Testis (tissue), 5 donors: ENCODE measurements at places on chromosomes 12 and 14. TPM values are rescaled to one million over a fixed set of nuclear protein-coding genes. Genes with fewer than 3 reads are reported as not detected.

DNA sequence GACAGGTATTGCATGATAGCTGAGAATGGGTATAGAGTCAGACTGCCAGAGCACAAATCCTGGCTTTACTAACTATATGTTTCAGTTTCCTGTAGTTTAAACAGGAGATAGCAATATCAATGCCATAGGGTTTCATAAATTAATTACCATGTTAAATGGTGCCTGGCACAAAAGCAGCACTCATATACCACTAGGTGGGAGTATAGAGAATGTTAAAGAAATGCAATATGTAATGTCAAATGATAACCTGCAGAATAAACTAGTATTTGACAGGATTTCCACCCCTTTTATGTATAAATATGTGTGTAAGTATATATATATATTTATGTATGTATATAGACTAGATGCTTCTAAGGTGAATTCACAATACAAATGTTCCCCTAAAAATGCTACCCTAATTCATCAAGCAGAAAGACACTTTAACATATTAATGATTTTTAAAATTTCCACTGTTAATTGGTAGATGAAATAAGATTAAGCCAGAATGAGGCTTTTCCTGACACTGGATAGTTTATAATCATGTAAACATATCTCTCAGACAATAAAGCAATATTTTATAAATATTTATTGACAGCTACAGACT, 8.6 kb downstream of the WDR89 start:
- no peaks in the 10 kb centered on the region for H3K27me3 ChIP-seq
- no peak overlapping the region for H3K27ac ChIP-seq
- H3K36me3 ChIP-seq, result no peaks in the 10 kb centered on the region
- no peak overlapping the region for H3K4me3 ChIP-seq

DNA sequence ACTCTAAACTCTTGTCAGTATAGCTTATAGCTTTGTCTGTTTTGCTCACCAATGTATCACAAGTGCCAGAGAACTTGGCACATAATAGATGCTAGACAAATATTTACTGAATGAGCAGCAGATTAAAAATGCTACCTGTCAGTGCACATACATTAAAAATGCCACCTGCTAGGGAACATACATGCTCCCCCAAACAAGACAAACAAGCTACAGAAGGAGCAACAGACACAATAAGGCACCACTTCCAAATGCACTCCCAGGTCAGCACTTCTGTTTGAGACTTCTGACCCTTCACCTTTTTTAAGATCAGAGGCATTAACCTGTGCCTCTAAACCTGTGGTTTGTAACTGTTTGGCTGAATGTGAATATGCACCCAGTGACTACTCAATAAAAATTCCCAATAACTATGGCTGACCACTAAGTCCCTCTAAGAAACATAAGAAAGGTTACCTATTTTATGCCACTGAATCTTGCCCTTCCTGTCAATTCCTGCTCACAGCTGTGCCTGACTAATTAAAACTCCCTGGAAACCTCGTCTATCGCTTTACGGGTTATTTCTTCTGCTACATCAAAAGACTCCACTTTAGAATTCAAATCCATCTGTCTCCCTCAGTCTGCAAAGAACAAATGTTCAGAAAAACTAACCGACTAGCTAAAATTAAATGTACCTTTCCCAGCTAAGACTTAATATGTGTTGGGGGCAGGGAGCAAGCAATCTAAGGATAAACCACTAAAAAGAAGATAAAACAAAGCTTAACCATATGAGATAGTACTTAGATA, 41.0 kb downstream of the HECTD4 start:
- no peak overlapping the region for H3K4me3 ChIP-seq
- no peak for DNase-seq
- no peaks in the 10 kb centered on the region for H3K27me3 ChIP-seq
- no peaks in the 10 kb centered on the region for H3K4me1 ChIP-seq

GRCh38 chr14:53180272-53181221, 27.4 kb upstream of the DDHD1 start:
- DNase-seq, result no peak
- no peaks in the 10 kb centered on the region for H3K4me1 ChIP-seq
- H3K4me3 ChIP-seq, result no peak overlapping the region
- no peaks in the 10 kb centered on the region for H3K36me3 ChIP-seq

DNA sequence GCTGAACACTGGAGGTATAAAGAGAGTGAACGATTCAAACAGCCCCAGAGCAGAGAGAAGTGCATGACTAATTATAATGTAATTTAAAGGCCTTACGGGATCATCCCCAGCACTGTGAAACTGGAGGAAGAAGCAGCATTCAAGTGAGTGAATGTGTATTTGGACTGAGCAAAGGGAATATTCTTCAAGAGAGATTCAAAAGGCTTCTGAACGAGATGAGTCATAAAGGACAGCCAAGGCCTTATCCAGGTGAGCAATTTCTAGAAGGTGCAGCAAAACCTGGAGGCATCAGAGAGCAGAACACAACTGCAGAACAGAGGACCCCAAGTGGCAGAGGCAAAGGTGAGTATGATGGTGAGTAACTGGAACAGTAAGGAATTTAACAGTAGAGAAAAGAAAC, 127.2 kb downstream of the BCAT1 start:
- H3K36me3 ChIP-seq, result no peaks in the 10 kb centered on the region
- no peak for DNase-seq
- no peaks in the 10 kb centered on the region for H3K27me3 ChIP-seq
- H3K27ac ChIP-seq, result no peak overlapping the region

The FOXN4 gene
- 17.1 TPM for polyA plus RNA-seq

GRCh38 chr12:46456356-46457334, 84.1 kb upstream of the SLC38A2 start:
- H3K27ac ChIP-seq, result no peak overlapping the region
- no peaks in the 10 kb centered on the region for H3K36me3 ChIP-seq
- no peak overlapping the region for H3K4me3 ChIP-seq
- no peaks in the 10 kb centered on the region for H3K27me3 ChIP-seq
- peaks cover 24% of the 10 kb centered on the region for H3K4me1 ChIP-seq
- DNase-seq, result no peak

GRCh38 chr12:115758183-115758582, 519.3 kb downstream of the MED13L start:
- no peaks in the 10 kb centered on the region for H3K27me3 ChIP-seq
- H3K27ac ChIP-seq, result no peak overlapping the region
- no peak overlapping the region for H3K4me3 ChIP-seq
- no peaks in the 10 kb centered on the region for H3K4me1 ChIP-seq
- DNase-seq, result no peak

DNA sequence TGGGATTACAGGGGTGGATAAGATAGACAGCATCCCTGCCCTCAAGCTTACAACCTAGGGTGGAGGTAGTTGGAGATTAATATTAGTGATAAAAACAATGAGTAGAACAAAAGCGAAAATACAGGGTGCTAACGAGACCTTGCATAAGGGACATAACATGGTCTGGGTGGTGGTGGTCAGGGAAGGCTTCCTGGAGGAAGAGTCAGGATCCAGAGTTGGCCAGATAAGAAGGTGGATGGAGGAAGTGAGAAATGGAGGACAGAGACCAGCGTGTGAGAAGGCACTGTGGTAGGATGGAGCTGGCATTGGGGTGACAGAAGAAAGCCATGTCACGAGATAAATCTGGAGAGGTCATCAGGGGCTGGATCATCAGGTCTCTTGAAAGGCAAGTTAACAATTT, 19.2 kb downstream of the NOS1 start:
- H3K27me3 ChIP-seq, result no peaks in the 10 kb centered on the region
- no peak overlapping the region for H3K27ac ChIP-seq
- DNase-seq, result no peak
- H3K36me3 ChIP-seq, result no peaks in the 10 kb centered on the region
- no peak overlapping the region for H3K4me3 ChIP-seq
